Anterior cingulate cortex (tissue), 58 donors: ENCODE measurements at places on chromosomes 7 and 10.

GRCh38 chr10:98619446-98619845 lies 172.7 kb upstream of the HPS1 start:
- no peak for DNase-seq

DNA sequence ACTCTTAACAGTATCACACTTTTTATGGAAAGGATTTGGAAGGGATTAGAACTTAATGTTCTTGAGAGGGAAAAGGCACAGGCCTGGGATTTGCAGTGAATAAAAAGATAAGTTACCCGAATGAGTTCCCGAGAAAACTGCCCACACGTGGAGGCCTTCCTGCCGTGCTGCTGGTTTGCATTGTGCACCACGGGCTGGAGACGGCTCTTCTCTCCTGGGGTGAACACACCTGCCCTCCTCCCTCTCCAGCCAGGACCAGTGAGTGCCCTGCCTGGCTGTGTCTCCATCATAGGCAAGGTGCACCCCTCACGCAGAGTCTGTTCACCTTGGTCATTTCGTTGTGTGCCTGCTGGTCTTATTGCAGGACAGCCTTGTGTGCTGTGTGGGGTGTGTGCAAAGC lies 336.3 kb upstream of the SHH start:
- no peak for DNase-seq

GRCh38 chr10:86281396-86281795 lies 85.2 kb downstream of the GRID1 start:
- no peak for DNase-seq

DNA sequence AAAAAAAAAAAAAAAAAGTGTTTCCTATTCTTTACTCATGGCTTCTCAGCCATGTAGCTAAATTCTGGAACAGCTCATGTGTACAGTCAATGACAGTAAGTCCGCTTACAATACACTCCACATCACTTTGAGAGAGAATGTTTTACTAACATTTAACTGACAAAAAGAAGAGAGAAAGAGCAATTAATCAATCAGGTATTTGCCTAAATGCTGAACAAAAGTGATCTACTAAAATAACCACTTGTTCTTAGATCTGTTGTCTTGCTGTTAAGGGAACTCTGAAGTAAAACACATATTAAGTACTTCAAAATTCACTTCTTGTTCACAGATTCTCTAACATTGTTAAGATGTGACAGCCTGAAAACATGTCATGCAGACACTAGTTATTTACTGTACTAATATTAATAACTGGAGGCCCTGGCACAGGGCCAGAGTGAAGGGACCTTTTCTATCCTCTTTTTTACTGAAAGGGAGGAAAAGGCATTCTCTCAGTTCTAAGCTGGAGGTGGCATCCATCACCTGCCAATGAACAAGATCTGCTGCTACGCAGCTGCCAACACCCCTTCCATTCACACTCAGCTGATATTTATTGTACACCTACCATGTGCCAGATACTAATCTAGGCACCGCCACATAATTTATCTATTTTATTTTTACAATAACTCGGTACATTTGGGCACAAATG lies 72.6 kb downstream of the AHR start:
- DNase-seq = no peak

- peak; percentile 8 for DNase-seq
Measured at GRCh38 chr10:61974601-61975390, 73.3 kb downstream of the ARID5B start.

DNA sequence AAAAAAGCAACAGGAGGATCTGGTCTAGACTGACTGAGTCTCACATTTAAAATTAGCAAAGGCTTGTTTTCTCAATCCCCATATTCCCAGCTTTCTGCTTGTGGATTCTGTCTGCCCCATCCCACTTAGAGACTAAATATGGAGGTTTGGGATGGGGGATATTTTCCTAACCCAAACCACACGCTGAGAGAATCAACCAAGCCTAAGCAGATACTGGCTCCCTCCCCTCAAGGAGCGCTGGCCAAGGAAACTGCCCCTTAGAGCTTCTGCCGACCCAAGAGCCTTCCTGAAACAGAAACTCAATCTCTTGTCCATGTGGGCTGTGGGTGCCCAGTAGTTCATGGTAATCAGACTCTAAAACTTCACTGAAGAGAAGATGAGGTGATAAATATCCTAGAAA lies 3.9 kb downstream of the FFAR4 start:
- DNase-seq = no peak

- DNase-seq = no peak
Measured at GRCh38 chr7:7505915-7506314, 29.8 kb downstream of the COL28A1 start.

- no peak for DNase-seq
Measured at GRCh38 chr7:82057476-82057875, 287.6 kb upstream of the HGF start.

GRCh38 chr7:79452032-79452494 lies 1.4 kb downstream of the MAGI2 start:
- peak; percentile 93 for DNase-seq

- no peak for DNase-seq
Measured at GRCh38 chr10:128922172-128922571, 544.9 kb upstream of the MGMT start.

GRCh38 chr7:83751217-83751616 lies 102.3 kb upstream of the SEMA3E start:
- DNase-seq = no peak

DNA sequence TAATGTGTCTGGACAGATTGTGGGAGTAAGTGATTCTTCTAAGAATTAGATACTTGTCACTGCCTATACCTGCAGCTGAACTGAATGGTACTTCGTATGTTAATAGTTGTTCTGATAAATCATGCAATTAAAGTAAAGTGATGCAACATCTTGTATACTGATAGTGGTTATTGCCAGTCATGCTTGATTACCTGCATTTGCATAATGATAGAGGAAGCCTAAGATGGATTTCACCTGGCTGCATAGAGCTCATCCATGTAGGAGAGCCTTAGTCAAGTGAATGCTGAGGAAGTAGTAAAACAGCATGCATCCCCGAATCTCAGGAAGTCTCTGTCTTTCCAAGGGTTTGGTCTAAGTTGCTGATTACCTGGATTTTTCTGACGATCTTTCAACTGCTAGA lies 64.2 kb upstream of the CAPZA2 start:
- no peak for DNase-seq

- DNase-seq = peak; percentile 31
Measured at GRCh38 chr10:114874827-114875411, 53.3 kb downstream of the FHIP2A start.

DNA sequence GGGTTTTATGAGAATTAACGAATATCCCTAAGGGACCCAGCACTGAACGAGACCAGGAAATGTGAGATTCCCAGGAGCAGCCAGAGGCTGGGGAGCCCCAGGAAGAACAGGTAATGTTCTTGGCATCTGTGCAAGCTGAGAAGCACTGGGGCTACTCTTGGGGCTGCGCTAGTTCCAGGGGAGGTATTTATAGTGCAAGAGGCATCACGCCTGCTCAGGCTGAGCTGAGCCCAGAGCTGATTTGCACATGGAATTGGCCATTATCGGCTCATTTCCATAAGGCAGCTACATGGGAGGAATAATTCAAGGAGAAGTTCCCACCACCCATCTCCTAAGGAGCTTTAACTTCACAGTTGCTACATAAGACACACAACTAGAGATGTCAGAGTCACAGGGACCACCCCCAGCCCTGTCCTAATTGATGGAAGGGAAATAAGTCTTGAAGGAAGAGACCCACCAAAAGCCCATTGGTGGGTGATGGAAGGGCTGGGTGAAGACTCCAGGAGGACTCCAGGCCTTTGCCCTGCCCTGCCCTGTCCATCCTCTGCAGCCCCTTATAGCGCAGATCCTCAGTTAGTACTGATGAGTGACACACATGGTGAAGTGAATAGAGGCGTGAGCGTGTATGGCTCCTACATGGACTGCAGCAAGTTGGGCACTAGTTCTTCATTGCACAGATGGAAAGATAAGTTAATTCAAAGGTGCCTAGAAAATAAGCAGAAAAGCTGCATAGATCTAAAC lies 178.9 kb downstream of the GRID1 start:
- DNase-seq = no peak

- no peak for DNase-seq
Measured at GRCh38 chr7:94304878-94305277, 89.8 kb upstream of the COL1A2 start.

- no peak for DNase-seq
Measured at GRCh38 chr7:31873816-31874597, 187.0 kb downstream of the PPP1R17 start.

GRCh38 chr10:6588845-6589244 lies 8.8 kb upstream of the PRKCQ start:
- no peak for DNase-seq

- no peak for DNase-seq
Measured at GRCh38 chr10:6059506-6059905, 2.7 kb downstream of the IL2RA start.

GRCh38 chr10:588246-589165 lies 101.0 kb downstream of the DIP2C start:
- no peak for DNase-seq

- no peak for DNase-seq
Measured at GRCh38 chr10:51204066-51204465, 129.8 kb downstream of the PRKG1 start.

DNA sequence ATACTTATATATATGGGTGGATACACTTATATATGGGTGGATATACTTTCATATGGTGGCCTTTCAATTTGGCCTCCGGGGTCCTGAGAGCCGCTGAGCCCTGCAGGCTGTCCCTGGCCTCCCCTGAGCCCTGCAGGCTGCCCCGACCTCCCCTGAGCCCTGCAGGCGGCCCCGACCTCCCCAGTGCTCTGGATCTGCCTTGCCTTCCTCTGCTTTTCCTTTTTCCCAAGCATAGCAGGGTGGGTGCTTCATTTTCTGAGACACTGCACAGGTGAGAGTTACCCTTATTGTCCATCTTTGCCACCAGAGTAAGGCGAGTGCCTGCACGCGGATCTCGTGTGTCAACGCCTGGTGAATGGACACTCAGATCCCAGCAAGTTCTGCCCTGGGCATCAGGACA lies 106.6 kb downstream of the VIPR2 start:
- no peak for DNase-seq

GRCh38 chr10:17335065-17335464 lies 107.0 kb downstream of the VIM start:
- no peak for DNase-seq
